ENCODE measurements at places on chromosomes 11 and 22.

GRCh38 chr22:50483977-50484853 lies 2.4 kb upstream of the MIOX start:
- no peak for DNase-seq

DNA sequence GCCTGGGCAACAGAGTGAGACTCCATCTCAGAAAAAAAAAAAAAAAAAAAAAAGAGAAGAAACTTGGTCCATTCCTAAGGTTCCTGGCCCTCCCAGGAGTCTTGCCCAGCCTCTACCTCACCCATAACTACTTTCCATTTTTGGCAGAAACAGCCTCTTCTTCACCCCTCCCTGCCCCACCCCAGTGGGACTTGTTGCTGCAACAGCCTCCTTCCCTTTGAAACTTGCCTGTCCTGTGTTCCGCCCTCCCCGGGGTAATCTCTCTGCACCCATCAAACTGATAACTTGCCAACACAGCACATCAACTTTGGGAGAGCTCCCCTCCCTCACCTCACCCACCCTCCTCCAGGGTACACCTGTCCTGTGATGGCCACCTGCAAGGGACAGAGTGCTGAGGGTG lies 10.0 kb upstream of the FAM83F start:
- no peak for DNase-seq

DNA sequence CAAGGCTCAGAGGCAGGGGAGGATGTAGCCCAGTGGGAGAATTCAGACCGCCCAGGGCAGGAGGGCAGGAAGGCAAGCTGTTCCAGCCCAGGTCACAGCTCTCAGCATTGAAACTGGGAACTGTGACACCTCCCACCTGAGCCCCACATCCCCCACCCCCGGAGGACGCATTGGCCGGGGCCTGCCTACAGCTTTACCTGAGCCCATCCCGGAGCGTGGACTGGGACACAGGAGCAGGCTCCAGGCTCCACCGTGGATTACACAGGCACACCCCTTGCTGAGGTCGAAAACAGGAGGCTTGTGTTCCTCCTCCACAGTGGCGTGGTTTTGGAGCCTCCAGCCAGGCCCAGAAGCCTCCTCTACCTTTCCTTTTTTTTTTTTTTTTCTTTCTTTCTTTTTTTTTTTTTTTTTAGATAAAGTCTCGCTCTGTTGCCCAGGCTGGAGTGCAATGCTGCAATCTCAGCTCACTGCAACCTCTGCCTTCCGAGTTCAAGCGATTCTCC lies 9.1 kb upstream of the PGA3 start:
- no peak for DNase-seq

DNA sequence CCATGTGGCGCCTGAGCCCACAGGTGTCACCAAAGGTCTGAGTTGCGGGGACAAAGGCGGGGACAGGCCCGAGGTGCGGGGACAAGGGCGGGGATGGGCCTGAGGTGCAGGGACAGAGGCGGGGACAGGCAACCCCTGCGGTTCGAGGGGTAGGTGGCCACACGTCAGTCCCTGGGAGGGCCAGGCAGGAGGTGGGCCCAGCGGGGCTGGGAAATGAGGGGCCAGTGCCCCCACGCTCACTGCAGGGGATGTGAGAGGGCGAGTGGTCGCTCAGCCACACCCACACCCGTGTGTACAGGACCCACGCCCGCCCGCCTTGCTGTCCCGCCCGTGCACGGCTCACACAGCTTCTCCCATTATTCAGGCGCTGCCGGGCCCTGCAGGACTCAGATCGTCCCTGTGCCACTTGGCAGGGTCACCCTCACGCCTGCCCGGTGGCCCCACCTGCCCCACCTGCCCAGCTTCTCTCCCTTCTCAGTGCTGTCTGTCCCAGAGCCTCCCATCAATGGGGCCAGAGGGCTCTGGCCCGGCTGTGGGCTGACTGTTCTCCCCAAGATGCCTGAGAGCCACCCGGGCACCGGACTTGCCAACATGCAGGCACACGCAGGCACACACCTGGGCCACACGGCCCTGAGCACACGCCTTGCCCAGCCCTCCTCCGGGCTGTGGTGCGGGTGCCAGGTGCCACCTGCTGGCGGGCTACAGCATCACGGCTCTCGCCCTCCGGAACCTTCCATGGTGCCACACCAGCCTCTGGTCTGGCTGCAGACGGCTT lies 14.2 kb upstream of the MUC6 start:
- peak; percentile 36 for DNase-seq

- no peak for DNase-seq
Measured at GRCh38 chr11:103803062-103803461, 233.4 kb upstream of the DDI1 start.

DNA sequence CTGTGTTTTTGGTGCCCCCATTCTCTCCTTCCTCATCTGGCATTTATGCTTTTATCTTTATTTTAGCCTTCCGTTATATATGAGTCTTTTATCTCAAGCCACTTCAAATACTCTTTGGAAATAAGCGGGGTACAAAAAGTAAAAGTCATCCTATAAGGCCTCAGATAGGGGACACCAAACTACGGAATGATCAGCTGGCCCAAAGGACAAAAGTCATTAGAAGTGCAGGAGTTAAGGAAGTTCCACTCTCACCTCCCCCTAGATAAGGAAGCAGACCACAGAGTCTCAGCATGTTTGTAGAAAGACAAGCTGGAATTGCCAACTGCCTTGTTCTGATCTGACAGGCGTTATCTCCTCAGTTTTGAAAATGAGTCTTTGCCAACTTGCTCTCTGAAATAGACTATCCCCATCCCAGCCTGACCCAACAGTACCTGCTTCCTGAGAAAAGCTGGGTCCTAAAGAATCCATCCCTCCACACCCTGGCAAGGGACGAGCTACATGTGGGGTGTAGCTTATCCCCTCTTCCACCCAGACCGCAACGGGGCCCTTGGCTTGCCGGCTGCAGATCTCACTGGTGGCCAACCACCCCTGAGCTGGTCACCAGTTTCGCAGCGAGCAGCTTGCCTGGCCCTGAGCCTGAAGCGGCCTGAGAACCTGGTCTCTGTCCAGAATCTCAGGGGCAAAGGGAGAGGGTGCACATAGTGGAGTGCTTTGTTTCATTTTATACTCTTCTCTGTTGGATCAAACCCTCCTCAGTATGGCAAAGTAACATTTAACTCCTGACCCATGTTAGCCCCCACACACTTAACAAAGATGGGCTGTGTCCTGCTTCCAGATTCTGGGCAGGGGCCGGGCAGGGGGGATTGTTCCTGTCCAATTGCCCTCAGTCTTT lies 13.8 kb downstream of the FADS2 start:
- DNase-seq = no peak

DNA sequence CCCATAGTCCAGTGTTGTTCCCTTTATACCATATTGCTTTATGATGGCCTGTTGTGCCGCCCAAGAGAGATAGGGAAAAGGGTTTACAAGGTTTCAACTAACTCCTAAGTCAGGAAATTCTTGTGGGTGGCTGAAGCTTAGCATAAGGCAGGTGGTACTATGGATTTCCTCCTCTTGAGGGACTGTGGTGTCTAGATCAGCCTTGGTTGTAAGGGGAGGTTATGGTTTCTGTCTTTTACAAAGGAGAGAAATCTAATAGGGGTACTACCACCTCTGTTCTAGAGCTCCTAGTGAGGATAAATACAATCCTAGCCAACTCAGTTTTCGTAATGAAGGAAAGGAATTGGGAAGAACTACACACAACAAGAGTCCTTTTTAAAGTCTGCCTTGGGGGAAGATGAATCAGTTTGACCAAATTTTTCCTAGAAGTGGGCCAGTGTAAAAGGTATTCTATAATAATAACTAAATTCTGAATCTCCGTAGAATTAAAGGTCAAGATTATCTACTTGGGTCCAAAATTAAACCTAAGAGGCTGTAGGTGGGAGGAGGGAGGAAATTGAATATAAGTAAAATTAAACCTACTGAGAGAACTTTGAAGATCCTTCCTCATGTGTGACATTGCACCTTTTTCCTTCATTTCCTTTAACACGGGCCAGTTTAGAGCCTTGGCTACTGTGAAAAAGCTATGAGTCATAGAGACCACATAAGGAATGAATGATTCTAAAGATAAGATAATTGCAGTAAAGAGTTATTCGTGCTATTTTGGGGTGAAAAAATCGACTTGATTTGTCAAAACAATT lies 17.2 kb downstream of the DLAT start:
- no peak for DNase-seq

DNA sequence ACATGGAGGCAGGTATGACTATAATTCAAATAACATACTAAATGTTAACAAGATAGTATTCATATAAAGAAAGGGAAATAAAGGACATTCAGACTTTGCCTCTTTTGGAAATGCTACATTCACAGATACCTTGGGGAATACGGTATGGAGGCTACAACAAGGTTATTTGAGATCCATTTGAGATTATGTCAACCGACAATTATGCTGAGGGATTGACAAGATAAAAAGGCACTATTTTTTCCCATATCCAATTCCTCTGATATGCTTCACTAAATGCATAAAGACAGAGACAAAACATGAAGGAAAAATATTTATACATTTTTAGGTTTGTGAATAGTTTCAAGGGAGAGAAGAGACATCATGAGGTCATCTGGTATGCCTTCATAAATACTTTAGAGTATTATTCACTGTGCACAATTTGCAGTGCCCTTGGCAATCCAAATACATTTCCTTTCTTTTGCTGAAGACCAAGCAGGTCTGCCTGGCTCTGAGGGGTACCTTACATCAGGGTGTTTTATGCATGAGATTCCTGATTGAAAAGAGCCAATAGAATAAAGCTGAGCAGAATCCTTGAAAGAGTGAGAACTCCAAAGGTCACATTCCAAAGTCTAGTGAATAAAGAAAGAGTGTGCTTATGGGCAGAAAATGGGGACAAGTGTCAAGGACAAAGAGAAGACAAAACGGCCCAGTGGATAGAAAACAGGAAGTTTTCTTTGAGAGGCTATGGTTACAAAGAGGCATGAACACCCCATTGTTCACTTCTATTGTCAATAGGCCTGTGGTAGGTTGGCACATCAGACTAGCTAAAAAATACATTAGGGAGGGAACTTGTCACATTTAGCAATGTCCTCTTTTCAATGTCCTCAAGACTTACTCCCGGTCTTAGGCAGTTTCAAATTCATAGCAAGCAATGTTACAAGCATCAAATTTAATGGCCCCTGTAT lies 455.8 kb downstream of the LRRC4C start:
- DNase-seq = no peak

GRCh38 chr11:121213362-121213893 lies 79.1 kb upstream of the SC5D start:
- DNase-seq = no peak

DNA sequence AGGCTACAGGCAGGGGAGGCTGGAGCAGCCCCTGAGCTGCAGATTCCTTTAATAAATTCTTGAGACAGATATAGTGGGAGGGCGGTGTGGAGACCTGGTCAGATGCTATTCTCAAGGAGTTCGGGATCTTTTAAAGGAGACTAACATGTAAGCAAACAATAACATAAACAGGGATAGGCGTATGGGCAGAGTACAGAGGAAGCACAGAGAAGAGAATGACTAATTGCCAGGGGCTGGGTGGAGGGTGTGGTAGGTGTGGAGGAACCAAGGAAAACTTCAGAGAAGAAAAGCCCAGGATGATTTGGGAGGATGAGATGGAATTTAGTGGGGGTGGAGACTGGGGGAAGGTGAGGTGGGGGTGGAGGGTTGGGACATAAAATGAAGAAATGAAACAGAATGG lies 9.7 kb upstream of the HEPHL1 start:
- no peak for DNase-seq

- no peak for DNase-seq
Measured at GRCh38 chr11:92322225-92322624, 97.6 kb downstream of the FAT3 start.

DNA sequence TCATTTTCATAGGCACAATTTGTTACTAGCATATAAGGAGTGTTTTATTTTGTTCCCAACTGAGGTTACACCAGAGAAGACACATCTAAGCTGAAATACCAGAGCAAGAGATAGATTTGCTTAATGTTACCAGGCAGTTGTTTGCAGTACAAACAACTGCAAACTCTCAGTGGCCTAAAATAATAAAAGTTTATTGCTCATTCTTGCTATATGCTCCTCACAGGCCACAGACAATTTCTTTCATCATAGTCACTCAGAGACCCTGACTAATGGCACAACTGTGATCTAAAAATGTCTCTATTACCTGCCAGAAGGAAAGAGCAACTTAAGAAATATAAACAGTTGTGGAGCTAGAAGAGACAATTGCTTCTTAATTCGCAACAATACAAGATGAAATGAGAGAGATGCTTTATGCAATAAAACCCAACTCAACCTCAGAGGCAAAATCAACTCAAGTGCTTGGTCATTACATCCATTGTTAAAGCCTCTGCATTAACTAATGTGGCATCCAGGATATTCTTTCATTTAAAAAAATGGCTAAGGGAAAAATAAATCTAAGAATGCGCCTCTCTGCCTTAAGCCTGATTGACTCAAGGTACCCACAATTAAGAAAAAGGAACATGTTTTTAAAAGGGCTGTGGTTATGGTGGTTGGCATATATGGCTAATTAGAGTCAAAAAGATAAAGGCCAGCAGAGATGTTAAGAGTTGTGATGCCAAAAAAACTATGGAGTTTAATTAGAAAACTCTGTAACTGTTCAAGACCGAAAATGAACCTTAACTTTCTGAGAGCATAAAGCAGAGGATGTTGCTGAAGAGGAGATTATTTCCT lies 103.7 kb downstream of the CD44 start:
- no peak for DNase-seq

DNA sequence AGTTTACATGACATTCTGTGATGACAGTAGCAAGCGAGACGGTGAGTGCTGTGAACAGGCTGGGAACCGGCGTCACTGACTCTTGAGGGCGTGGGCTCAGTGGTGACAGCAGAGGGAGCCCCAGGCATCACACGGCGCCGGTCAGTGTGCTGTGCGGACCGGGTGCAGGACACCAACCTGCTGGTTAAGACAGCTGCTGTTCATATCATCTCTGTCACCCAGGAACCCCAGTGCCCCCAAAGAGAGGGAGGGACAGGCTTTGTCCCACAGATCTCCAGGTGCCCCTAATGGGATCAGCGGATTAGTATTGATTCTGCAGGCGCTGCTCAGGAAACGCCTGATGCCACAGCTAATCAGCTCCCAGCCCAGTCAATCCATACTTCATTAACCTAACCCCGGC lies 18.4 kb downstream of the B3GAT1 start:
- DNase-seq = no peak

All from CD14-positive monocyte (primary cell).